SHP77 (cell line): ENCODE measurements at places on chromosomes 16 and 17.

DNA sequence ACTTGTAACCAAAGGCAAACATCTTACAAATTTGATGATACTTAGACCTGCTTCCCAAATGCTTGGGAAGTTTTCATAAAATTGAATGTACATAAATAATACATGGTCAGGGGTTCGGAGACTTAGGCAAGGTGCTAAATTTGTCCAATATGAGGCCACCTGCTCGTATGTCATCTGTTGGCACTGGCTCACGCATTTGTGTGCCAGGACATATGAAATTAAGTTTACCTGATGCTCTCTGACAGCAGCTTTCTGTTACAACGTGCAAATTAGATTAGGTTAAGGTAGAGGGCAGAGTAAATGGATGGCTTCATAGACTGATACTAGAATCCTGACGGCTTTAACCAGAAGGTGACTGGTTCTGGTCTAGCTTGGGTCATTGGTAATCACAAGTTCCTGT lies 970.3 kb upstream of the RBFOX1 start:
- DNase-seq = no peak

DNA sequence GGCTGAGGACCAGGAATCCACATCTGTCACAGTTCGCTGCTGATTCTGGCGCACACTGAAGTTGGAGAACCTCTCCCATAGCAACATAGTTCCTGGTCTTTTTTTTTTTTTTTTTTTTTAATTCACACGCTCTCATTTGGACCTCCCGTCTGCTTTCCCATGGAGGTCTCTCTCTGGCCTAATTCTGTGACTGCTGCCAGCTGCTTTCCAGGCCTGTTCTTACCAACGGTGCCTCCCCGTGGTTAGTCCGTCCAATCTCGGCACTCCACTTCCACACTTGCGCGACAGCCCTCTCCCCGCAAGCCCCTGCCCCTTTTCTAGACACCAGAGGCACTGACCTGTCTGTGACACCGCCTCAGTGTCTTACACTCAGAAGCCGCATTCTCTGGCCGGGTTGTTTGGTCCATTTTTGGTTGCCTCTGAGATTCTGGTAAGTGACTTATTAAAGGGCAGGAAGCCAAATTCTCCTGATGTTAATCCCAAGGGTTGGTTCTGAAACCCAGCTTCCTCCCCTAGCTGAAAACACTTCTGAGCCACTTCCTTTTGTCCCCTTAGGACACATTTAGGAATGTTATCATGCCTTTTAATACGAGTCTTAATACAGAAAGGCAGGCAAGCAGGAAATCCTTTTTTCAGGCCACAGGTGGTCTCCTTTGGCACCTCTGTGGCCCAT lies 1.1 kb upstream of the AKTIP start:
- DNase-seq = peak; percentile 37

GRCh38 chr16:20214401-20214800 lies 112.9 kb downstream of the GP2 start:
- DNase-seq = no peak

- no peak for DNase-seq
These were observed 12.9 kb upstream of the ZKSCAN2 start for GRCh38 chr16:25270577-25270976.

GRCh38 chr17:41287050-41287449 lies 11.6 kb downstream of the KRTAP9-7 start:
- DNase-seq = no peak

GRCh38 chr17:83200231-83200699 lies 120.9 kb downstream of the METRNL start:
- no peak for DNase-seq

DNA sequence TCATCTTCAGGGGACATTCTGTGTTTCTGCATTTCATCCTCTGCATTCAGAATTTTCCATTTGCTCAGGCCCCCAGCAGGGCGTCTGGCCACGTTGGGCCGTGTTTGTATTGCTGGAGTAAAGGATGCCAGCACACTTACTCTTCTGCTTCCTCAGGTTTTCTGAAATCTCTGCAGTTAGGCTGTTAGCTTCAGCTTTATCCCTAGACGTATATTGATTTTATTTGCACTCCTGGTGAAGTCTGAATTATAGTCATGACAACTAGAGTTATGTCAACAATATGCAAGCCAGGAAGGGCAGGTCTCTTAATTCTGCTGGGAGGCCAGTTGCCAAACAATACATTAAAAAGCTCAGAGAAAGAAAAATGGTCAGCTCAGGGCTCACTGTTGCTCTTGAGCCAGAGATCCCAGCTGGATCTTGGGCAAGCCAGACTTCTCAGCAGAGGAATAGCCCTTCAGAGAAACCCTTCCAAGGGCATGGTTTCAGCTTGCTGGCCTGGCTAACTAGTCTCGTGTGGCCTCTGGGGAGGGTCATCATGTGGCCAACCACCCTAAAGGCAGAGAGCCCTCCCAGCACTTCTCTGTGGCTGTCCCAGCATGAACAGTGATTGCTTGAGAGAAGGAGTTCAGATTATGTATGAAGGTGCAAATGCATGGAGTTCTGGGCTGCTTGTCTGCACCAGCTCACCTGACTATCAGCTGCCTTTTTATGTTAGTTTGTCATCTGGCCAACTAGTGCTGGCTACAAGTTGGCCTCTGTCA lies 110.2 kb upstream of the CACNG5 start:
- DNase-seq = no peak

DNA sequence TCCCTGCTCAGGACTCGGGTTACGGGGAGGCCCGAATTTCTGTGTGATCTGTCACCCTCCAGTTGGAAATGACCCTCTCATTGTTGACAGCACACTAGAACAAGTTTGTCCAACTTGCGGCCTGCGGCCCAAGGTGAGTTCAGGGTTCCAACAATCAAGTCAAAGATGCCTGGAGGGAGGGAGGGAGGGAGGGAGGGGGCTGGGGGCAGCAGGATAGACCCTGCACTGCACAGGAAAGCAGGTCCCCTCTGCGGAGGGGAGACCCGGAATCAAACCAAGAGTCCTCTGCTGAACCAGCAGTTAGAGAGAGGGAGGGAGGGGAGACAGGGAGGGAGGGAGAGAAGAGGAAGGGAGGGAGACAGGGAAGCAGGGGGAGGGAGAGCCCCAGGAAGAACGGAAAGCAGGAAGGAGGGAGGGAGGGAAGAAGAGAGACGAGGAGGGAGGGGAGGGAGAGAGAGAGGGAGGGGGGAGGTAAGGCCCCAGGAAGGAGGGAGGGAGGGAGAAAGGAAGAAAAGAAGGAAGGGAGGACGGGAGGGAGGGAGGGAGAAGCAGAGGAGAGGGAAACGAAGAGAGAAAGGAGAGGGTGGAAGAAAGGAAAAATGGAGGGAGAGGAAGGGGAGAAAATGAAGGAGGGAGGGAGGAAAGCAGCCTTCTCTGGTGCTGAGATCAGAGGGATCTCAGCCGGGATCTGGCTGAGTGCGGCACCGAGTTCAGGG lies 96.7 kb upstream of the CDH5 start:
- DNase-seq = no peak

GRCh38 chr16:90040152-90041023 lies 21.1 kb upstream of the DBNDD1 start:
- no peak for DNase-seq

DNA sequence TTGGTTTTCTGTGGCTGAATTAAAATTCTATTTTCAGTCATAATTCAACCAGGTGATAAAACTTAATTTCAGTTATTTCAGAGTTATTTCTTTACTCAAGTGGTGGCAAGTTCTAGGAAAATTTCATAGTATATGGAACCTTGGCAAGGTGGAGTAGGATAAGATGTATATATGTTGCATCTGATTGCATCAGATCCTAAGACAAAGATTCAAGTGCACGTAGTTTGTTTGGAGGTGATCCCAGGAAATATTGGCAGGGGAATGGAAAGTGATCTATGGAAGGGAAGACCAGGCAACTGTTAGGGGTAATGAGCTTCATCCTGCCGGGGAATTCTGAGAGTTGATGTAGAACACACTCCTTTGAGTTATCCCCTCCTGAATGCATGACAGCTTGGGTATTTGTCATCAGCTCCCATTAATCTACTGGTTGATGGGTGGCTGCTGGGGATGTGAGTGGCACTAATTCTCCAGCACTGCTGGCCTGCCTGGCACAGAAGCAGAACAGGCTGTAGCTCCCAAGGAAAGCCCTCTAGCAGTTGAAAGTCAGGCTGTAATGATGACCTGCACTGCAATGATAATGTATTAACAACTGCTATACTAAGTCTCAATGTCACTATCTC lies 52.2 kb upstream of the TOM1L1 start:
- no peak for DNase-seq

DNA sequence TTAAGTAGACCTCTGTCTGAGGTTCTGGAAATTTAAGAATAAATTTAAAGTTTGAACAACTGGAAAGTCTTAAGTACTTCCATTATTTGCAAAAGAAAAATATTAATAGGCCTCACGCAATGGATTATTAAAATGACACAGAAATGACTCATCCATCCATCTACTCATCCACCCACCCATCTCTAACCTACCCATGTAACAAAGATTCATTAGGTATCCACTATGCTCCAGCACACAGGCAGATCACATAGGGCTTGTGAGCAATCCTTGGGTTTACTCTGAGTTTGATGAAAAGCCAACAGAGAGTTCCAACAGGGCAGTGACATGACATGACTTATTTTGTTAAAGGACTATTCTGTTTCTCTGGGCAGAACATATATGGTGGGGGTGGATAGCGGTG lies 93.3 kb downstream of the HELZ start:
- DNase-seq = no peak

DNA sequence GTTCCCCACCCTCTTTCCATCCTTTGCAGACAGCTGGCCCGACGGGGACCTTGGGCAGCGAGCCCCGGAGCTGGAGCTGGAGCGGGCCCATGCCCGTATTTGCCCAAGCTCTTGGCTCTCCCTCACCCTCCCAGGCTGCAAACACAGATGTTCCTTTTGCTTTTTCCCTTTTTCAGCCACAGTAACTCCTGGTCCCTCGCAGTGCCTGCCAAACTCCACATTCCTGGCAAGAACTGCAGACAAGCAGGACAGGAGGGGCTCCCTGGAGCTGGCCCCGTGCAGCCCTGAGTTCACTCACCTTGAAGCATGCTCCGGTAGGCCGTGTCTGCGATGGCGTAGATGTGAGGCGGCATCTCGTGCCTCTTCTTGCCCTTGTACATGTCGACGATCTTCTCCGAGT lies 33.9 kb downstream of the MYH11 start:
- DNase-seq = no peak

GRCh38 chr17:63458478-63458877 lies 12.4 kb upstream of the CYB561 start:
- no peak for DNase-seq

DNA sequence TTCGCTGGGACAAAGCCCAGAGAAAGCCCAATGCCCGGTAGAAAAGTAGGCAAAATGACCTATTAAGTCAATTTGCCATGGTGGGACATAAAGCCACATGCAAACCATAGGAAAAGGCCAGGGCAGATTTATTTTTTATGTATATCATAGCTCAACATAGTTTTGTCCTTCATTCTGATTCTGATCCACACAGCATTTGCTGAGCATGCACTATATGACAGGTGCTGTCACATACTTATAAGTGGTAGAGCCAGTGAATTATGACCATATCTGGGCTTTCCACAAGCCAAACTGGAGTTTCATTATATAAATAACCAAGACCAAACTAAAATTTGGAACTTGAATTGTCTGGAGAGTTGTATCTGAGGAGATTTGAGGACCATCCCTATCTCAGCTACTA lies 74.3 kb downstream of the CA10 start:
- DNase-seq = no peak

- no peak for DNase-seq
These were observed 478.8 kb upstream of the CDH11 start for GRCh38 chr16:65600629-65601028.

DNA sequence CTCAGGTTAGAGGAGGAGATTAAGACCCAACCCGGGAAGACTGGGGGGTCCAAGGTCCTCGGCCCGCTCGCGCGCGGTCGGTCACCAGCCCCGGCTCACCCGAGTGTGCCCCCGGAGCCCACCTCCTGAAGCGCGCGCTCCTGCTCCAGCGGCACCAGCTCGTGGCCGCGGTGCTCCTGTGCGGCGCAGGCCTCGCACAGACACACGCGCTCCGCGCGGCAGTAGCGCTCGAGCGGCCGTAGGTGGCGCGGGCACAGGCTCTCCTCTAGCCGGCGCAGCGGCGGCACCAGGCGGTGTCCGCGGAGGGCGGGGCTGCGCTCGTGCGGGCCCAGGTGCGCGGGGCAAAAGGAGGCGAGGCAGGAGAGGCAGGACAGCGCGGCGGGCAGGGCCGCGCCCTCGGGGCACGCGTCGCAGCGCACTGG lies 618 bp downstream of the TRIM47 start:
- DNase-seq = peak; percentile 86

DNA sequence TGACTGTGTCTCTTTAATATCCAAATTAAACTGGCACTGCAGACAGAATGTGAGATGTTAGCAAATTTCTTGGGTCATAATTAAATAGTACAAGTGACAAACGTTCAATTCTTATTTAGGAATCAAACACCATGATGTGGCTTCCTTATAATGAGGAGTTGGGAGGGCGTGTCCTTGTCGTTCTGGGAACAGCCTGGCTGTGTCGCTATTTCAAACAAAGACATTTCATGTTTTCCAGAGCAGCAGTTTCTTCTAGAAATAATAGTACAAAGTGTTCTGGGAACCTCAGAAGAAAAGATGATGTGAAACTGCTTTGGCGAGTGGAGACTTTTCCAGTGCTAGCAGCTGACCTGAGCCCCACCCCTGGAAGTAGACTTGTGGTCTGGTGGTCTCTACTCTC lies 301.7 kb upstream of the N4BP1 start:
- DNase-seq = peak; percentile 7

GRCh38 chr17:77109764-77110359 lies 30.9 kb upstream of the SEC14L1 start:
- DNase-seq = no peak

- no peak for DNase-seq
These were observed 5.0 kb upstream of the WFIKKN2 start for GRCh38 chr17:50830352-50830751.

GRCh38 chr17:82862737-82863382 lies 23.0 kb upstream of the ZNF750 start:
- DNase-seq = no peak

DNA sequence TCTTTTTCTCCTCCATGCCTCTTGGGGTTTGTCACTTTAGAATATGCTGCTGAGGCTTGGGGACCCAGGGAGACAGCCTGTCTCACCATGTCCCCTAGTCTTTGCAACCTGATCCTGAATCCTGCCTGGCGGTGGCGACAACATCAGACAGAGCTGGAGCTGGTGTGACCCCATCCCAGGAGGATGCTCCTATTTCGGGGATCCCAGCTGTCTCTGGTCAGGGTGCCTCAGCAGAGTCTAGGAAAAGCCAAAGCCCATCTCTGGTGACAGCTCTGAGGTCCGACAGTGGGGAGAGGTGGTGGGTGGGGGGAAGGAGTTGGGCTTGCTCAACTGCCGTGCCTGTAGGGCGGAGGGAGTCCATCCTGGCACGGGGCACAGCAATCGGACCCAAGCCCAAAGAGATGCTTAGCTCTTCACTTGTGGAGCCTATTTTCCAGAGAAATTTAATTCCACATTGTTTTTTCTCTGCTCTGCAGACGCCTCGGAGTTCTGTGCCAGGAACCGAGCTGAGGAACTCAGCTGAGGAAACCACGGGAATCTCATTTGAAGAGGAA lies 10.3 kb upstream of the TNS4 start:
- DNase-seq = no peak

- DNase-seq = no peak
These were observed 16.5 kb upstream of the ATP6V0A1 start for GRCh38 chr17:42442196-42442565.
